ENCODE measurements at places on chromosomes 4 and X. TPM values are rescaled to one million over a fixed set of nuclear protein-coding genes. Genes with fewer than 3 reads are reported as not detected.

Gene DGKK
- total RNA-seq, result not detected

Gene TSPAN7
- total RNA-seq, result 3.0 TPM

Gene TEX13D
- not detected for total RNA-seq

Gene SETD7
- 52.4 TPM for total RNA-seq

Gene TMEM271
- not detected for total RNA-seq

Gene UGT2A1
- not detected for total RNA-seq

Gene DMRTC1
- not detected for total RNA-seq

Gene FAM236B
- total RNA-seq, result not detected

Gene PDGFRA
- total RNA-seq, result 0.43 TPM

Gene UGDH
- total RNA-seq, result 216 TPM

Gene HSFX1
- total RNA-seq, result 0.42 TPM

Gene ADH4
- total RNA-seq, result not detected

Gene ZNF81
- total RNA-seq, result 4.9 TPM

Gene AP1AR
- total RNA-seq, result 9.4 TPM

Gene CDKN2AIP
- 10.0 TPM for total RNA-seq

Gene PPP1R2C
- not detected for total RNA-seq

Gene ZNF157
- not detected for total RNA-seq

Gene RBM47
- 36.7 TPM for total RNA-seq

Gene PRRG3
- not detected for total RNA-seq

Gene ACOT9
- total RNA-seq, result 93.1 TPM

Gene POU4F2
- not detected for total RNA-seq

Gene PNMA5
- total RNA-seq, result not detected

Gene BTK
- not detected for total RNA-seq

Gene DUSP9
- total RNA-seq, result 1.0 TPM

Gene SHOX
- total RNA-seq, result 0.02 TPM

Gene PACRGL
- 11.6 TPM for total RNA-seq

Gene SCML1
- total RNA-seq, result 5.1 TPM

Gene PCSK1N
- 16.0 TPM for total RNA-seq

Gene DUX4
- not detected for total RNA-seq

Gene RFC1
- 22.3 TPM for total RNA-seq

Gene RTL3
- 0.16 TPM for total RNA-seq

Gene MTHFD2L
- 8.9 TPM for total RNA-seq

Gene TSPAN6
- 38.2 TPM for total RNA-seq

All from A549 treated with dexamethasone at 1 μM for 4 hours (cell line).